NB4 (cell line): ENCODE measurements at places on chromosomes 11 and 22.

DNA sequence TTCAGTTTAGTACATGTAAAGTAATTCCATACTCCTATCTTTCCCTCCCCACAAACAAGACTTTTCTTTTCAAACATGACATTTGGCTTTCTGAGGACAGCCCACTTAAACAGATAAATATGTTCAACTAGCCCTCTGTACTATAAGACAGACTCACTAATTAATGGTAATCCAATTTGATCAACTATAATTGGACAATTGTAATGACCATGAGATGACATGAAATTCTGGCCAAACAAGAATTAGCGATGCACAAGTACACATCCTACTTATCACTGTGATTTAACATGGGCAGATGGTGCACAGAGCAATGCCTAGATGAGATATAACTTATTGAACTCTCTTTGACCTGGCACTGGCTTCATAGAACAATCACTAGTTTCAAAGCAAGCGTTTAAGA lies 1033.7 kb upstream of the CCDC90B start:
- DNase-seq, result no peak

DNA sequence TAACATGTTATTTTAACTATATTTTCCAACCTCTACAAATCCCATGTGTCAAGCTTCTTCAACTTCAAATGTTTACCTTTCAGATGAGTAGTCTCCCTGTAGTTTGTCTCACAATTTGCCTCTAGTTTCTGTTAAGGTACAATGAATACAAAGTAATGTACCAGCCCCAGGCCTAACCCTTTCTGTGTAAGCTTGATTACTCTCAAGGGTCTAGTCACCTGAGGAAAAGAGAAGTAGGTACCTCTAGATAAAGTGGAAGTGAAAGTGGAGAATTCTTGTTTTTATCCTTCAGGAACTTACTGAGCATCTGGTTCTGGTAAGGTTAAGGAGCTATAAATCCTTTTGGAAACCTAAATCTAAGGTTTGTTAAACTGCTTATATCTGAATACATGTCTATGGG lies at the start of gene OR51A7:
OR51A7 (plus strand) TSS at position 300 of the 400 bp plus-strand sequence. CDS start 3,587 bp downstream, outside the sequence.
- no peak for DNase-seq

- no peak for DNase-seq
Measured at GRCh38 chr11:122178795-122179194, 62.8 kb upstream of the BLID start.

GRCh38 chr11:95586155-95586554 lies 203.4 kb downstream of the FAM76B start:
- no peak for DNase-seq

DNA sequence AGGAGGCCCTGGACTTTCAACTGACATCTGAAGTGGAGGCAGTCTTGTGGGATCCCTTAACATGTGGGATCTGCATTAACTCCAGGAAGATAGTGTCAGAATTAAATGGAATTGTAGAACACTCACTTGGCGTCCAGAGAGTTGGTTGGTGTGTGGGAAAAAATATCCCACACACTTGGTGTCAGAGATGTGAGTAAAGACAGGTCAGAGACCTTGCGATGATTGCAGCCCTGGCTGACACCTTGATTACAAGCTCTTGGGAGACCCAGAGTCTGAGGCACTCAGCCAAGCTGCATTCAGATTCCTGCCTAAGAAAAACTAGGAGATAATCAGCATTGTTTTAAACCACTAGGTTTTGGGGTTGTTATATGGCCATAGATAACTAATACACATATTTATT lies 7.2 kb upstream of the TPCN2 start:
- no peak for DNase-seq

- DNase-seq, result peak; percentile 15
Measured at GRCh38 chr22:24744638-24745037, 29.9 kb downstream of the PIWIL3 start.

DNA sequence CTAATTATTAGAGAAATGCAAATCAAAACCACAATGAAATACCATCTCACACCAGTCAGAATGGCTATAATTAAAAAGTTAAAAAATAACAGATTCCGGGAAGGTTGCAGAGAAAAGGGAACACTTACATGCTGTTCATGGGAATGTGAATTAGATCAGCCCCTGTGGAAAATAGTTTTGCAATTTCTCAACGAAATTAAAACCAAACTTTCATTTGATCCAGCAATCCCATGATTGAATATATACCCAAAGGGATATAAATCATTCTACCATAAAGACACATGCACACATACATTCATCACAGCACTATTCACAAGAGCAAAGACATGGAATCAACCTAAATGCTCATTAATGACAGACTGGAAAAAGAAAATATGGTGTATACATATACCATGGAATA lies 32.5 kb downstream of the NOX4 start:
- no peak for DNase-seq

DNA sequence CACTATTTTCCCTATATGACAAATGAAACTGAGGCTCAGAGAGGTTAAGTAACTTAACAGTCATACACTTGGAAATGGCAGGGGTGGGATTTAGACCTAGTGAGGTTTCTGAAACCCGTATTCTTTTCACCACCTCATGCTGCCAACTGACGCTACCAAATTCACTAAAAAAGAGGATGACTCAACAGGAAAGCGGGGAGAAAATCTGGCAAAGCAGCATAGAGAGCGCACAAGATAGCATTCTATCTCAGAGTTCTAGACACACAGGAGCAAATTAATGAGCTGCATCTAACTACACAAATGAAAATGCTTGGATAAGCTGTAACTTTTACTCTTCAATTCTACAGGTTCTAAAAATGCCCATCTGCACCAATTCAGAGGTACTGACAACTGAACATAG lies 136.4 kb downstream of the RBFOX2 start:
- no peak for DNase-seq

GRCh38 chr22:36360871-36361383 lies 26.8 kb downstream of the MYH9 start:
- no peak for DNase-seq

- DNase-seq, result peak; percentile 30
Measured at GRCh38 chr11:2390725-2391151, 9.8 kb upstream of the TSSC4 start.

- DNase-seq, result no peak
Measured at GRCh38 chr11:99522467-99523173, 501.9 kb downstream of the CNTN5 start.

GRCh38 chr11:64349404-64349803 lies 9.4 kb downstream of the CCDC88B start:
- no peak for DNase-seq

DNA sequence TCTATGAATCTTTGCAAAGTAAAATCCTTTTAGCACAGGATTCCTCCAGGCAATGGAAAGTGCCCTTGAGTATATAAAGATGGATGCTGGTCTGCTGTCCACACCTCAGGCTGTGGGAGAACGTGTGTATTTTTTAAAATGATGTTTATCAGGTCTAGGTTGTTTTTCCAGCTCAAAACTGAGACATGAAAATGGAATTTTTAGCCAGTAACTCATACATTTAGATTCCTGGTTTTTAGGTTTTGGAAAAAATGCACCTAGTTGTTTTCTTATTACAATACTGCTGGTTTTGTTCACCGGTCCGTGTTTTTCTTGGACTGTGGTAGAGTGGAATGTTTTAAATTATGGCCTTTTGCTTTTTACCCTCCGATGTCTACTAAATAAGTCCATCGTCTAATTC lies 554.7 kb downstream of the SOX6 start:
- DNase-seq, result no peak

DNA sequence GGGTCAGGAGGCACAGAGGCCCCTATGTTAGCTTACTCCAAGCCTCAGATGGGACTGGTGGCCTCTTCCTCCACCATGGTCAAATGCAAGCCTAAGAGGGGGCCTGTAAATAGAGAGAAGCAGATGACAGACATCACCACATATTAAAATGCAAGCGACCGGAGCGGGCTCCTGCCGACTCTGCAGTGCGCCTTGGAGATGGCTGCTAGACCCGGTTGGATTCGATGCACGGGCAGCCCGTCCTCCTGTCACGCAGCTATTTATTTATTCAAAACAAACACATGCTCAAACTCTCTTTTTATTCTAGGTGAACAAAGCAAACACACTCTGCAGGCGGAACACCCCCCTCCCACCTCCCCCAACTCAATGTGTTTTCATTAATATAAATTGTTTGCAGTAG lies 208.0 kb downstream of the DSCAML1 start:
- DNase-seq, result no peak

DNA sequence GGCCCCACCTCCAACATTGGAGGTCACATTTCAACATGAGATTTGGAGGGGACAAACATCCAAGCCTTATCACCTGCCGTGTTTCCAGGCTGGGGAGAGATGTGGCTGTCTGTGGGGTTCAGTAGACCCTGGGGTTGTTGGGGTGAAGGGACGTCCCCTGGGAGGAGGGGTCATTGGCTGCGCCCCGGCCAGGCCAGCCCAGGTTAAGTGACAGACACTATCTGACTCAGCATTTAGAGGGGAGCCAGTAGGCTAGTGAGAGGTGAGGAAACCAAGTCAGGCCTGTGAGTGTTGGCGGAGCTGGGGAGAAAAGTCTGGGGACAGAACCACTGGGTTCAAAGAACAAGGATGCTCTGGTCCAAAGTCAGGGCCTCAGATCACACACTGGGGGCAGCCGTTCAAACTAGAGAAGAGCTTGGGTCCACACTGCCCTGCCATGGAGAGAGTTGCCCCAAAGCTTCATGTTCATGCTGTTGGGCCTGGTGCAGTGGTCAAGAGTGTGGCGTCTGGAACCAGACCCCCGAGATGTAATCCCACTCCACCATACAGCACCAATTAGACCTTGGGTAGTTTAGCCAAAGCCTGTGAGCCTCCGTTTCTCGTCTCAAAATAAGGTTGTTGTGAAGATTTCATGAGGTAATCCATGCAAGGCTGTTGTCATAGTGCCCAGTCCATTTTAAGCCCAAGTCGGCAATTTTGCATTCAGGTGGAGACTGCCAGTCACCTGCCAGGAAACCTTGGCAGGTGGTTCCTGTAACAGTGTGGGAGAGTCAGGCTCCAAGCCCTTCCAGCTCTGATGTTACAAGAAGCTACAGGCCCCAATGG lies 1289.6 kb downstream of the TBC1D22A start:
- no peak for DNase-seq

DNA sequence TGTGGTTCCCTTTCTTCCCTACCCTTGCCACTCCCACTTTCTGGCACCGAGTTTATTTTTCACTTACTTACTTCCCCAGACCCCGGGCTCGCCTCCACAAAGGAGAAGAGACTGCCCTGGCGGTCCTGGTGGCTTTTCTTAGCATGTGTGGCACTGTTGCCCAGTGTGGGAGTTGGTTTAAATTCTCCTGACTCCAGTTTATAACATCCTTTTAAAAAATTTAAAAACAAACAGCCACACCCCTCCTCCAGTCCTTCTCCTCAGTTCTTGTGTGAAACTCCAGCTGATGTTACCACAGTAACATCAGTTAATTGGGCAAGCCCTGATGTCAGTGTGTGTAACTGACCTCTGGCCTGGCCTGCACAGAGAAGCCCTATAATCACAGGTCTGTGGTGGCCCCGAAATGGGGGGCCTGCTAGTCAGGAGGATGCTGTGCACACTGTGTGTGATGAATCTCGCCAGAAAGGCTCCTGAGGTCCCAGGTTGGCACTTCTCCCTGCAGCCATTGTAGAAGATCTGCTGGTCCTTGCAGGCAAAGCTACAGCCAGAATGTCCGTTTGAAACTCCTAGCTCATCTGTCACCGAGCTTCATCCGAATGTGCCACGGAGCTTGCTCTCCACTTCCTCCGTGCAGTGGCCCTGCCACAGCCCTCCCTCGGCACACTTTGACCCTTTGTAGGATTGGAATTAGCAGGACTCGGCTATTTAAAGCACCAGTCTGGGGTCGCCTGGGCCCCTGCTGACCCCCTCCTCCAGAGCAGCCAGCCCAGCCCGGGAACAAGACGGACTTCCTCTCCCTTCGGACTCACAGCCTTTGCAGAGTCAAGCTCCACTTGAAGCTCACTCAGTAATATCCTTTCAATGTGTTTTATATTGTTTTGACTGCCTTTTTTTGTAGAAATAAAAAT lies 7.6 kb downstream of the YDJC start:
- DNase-seq, result no peak

GRCh38 chr11:118956094-118956846 lies at the start of gene UPK2:
TSS of gene UPK2 (plus strand) at chr11:118956298. CDS start at chr11:118956351, 53 bp downstream.
- DNase-seq, result peak; percentile 84

DNA sequence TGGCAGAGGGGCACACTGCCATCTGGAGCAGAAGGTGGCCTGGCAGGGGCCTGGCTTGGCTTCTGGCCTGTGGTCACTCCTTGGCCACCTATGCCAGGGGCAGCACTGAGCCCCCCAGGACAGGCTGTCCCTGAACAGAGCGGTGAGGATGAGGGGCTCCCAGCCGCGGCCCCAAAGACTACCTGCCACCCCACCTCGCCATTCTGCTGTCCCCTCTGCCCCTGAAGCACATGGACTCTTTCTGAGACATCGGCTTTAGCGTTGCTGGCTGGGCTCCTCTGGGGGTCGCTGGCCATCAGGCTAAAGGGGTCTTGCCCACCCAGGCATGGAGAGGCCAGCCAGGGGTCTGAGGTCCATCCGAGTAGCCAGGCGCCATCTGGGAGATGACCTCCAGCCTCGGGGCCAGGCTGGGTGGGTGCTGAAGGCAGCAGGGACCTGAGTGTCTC lies 87.8 kb downstream of the WNT7B start:
- DNase-seq, result no peak

- DNase-seq, result peak; percentile 4
Measured at GRCh38 chr11:17116117-17116516, 38.6 kb upstream of the RPS13 start.

DNA sequence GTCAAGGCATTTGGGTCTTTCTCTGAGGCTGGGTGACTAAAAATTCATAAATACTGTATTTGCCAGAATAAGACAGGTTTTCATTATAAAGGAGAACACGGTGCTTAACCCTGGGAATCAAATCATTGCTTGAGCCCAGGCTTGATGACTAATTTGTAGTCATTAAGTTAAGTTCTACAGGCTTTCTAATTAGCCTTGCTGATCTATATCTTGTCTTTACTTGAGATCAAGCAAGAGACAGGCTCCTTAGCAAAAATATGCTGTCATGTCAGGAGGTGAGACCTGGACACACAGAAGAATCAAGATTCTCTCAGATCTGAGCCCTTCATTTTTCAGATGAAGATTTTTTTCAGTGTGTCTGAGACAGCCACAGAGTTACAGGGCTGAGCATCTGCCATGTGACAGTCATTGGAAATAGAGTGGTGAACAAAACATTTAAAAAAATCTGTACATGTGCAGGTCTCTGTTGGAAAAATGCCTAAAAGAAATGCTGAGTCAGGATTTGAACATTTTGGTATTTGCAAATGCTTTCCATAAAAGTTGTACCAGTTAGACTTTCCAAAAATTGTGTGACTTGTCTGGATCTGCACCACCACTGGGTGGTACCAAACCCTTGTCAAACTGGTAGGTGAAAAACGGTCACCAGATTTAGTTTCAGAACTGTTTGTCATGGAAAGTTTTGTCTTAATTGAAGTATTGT lies 14.6 kb downstream of the ACAT1 start:
- DNase-seq, result peak; percentile 29
